ENCODE measurements at places on chromosomes 3 and 15.

DNA sequence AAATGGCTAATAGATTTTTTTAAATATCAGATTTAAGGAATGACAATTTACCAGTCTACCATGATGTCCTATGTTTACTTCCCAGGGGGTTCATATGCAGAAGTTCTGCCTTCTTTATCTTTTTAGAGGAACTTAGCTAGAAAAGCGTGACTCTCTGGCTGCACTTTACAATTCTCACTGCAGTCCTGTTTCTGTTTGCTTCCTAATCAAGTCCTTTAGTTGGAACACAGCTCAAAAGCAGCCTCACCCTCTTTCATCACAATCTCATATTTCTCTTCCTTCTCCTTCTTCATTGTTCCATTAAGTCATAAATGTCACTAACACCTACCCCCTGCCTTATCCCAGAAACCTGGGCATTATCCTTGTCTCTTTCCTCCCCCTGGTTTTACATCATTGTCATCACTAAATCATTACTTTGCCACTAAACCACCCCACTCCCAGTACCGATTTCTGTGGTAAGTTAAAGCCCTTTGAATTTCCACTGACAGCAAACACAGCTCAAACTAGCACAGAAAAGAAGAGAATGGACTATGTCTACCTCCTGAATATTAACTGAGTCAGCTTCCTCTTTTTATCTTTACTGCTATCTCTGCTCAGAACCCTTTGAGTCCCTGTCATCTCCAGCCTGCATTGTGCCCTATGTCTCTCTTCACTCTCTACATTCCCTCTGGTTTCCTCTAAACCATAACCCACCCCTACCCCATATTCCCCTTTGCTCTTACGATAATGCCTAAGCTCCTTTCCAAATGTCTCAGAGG is 13.8 kb upstream of the PPP4R2 start:
- no peak for DNase-seq

DNA sequence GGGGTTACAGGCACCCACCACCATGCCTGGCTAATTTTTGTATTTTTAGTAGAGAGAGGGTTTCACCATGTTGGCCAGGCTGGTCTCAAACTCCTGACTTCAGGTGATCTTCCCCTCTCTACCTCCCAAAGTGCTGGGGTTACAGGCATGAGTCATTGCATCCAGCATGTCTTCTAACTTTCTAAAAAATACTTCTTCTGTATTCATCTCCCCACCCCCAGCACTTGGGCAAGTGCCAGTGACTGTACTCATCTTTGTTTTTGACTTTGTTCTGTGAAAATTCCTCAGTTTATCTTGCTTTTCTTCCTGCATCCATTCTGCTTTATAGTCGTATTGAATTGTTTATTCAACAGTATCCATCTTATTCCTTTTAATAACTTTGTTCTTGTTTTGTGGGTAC is 47.6 kb downstream of the ARIH1 start:
- DNase-seq, result no peak

- DNase-seq, result no peak
Observed at GRCh38 chr15:66931768-66932633, 133.4 kb upstream of the SMAD3 start.

GRCh38 chr3:169659096-169659819 is 4.3 kb downstream of the MECOM start:
- no peak for DNase-seq

GRCh38 chr3:5692446-5692845 is 504.9 kb downstream of the EDEM1 start:
- no peak for DNase-seq

DNA sequence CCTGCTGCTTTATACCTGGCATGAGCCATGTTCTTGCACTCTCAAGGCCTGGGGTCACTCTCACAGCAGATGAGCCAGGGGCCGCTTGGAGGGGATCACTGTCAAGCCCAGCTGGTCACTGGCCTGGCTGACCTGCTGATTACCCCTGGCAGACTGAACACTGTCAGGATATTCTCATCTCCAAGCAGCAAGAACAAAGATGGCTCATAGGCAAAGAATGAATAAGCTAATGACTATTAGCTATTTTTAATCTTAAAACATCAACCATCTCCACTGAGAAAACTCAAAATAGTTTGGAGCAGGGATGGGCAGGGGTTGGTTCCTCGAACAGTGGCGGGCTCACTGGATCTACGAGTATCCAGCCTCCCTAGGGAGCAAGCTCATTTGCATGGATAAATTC is 64.4 kb upstream of the ACAN start:
- no peak for DNase-seq

DNA sequence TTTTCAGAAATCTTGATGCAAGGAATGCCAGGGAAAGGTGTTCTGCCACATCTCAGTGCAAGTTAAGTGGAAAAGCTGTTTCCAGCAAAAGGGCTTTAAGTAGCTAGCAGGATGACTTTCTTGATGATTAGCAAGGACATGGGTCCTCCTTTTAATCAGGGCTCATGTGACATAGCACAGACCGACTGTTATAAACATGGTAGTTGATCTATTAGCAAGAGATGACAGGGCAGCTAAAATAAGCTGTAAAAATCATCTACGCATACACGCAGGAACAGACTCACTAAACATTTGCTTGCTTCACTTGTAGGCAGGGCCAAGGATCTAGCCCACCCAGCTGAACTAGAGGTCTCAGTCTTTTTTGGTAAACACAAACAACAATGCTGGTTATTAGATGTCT is 69.0 kb downstream of the GOLIM4 start:
- DNase-seq, result no peak

GRCh38 chr15:65213241-65213640 is 2.0 kb upstream of the CILP start:
- no peak for DNase-seq

- DNase-seq, result no peak
Observed at GRCh38 chr3:76300746-76301145, 515.4 kb upstream of the ZNF717 start.

DNA sequence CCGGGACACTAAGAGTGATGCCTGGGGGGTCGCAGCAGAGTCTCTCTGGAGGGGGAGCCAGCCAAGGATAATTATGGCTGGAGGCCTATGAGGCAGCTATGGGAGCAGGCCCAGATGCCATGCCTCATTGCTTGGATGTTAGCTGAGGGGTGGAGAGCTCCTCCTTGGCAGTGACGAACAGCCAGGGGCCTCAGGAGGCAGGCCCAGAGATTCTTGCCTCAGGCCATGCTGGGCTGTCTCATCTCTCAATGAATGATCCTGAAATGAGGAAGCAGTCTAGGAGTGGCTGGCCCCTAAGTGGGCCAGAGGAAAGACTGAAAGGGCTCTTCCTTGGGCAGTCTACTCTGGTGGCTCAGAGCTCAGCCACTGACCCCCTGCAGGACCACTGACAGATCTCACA is 21.3 kb downstream of the KIF9 start:
- DNase-seq, result no peak

DNA sequence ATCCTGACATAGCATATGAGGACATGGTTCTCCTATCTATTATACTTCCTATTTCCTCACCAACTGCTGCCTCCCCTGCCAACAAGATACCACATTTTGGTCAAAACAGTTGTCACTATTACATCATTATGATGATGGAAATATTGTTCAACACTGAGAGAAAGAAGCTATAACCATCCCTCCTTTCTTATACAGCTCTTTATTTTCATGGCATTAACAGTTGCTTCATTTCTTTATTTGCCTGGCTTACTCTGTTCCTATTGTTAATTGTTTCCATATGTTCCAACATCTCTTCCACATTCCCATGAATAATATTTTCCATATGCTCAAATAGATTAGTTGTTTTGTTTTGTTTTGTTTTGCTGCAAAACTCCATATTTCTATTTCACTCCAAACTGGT is 40.8 kb upstream of the FILIP1L start:
- DNase-seq, result no peak

DNA sequence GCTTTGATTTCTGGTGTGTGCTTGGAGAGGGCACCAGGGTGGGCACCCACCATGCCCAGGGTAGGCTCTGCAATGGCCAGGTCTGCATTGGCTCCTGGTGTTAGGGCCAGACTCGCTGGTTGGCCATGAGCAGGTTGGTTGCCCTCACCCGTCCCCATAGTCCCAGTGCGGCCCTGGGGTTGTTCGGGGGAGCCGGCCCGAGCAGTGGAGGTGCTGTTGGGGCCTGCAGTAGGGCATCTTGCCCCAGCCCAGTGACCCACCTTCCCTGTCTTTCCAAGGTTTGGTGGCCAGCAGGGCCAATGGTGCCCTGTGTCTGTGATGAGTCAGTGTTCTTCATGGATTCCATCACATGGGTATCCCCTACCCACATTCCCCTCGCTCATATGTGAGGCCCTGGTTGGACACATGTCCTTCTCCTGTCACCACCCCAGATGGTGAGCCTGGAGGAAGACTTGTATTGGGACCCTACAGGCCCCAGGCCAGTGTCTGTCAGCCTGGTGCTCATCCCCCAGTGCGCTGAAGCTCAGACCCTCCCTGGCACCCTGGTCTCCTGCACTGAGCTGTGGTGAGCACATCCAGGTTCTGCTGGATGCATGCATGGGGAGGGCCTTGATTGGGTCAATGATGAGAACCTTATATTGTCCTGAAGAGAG is 190.1 kb downstream of the UBE3A start:
- DNase-seq, result no peak

DNA sequence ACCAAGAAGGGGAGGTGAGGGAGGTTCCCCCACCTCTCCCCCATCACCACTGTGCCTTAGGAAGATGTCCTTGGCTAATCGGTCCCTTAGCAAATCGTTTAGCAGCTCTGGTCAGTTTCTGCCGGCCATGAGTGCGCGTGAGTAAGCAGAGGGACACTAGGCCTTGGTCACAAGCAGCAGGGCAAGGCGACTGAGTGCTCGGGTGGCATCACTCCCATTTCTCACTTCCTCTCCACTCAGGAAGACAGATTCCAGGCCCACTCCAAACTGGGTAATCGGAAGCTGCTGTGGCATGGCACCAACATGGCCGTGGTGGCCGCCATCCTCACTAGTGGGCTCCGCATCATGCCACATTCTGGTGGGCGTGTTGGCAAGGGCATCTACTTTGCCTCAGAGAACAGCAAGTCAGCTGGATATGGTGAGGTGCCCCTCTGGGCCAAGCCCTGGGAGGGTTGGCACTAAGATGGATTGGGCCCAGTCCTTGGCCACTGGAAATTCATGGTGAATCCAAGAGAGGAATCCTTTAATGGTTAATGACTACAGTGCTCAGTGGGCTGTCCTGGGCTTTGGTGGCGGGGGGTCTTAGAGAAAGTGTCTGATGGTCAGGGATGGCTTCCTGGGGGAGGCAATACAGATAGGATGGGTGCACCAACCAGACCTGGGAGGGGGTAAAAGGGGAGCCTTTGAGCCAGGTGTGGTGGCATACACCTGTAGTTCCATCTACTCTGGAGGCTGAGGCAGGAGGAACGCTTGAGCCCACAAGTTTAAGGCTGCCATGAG is 4.0 kb downstream of the PARP3 start:
- no peak for DNase-seq

- DNase-seq, result no peak
Observed at GRCh38 chr3:32048487-32049182, 57.8 kb upstream of the GPD1L start.

DNA sequence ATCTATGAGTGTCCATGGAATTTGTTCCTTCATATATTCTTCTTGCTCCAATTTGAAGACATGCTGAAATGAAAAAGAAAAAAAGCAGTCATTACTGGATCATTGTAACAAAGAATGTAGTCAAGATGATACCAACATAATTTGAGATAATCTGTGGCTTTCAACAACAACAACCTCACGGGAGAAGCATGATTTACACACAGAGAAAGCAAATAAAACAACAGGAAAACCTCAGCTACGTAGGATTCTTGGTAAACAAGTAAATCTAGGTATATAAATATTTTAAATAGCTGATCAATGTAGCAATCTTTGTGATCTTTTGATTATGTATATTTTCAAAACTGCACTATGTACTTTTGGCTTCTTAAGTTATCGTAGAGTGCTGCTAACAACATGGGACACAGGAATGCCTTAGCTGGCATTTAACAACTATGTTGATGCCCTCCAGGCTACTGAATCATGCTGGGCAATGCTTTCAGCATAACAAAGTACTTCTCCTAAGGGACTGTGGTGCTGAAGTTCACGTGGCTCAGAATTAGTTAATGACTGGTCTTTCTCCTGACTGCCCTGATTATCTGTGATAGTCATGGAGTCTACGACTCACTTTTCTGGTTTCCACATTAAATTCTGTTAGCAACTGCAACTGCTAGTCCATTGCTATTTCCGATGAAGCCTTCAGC is 96.5 kb upstream of the MYO5C start:
- DNase-seq, result no peak

GRCh38 chr3:54988302-54988837 is 60.5 kb upstream of the LRTM1 start:
- DNase-seq, result no peak

GRCh38 chr3:12292770-12293169 is 3.9 kb downstream of the PPARG start:
- DNase-seq, result no peak

GRCh38 chr3:11699083-11699427 is 55.3 kb upstream of the VGLL4 start:
- DNase-seq, result no peak

GRCh38 chr15:63628123-63628822 is 31.1 kb downstream of the FBXL22 start:
- DNase-seq, result no peak

- no peak for DNase-seq
Observed at GRCh38 chr3:24135280-24135679, 190.2 kb downstream of the NR1D2 start.

DNA sequence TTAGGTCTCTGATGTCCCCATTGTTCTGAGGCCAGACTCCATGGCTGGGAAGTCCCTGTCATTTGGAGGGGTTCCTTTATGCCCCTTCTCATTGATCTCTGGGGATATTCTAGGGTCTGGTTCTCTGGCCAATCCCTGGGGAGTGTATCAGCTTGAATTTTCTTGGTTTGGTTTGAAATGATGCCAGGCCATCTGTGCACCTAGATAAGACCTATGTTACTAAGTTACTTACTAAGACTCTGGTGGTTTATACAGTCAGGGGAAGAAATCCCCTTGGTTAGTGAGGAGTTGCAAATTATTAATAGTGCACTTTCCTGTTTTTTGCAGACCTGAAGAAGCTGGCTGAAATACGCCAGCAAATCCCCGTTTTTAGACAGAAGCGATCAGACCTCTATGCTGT is 20.3 kb downstream of the NIT2 start:
- no peak for DNase-seq

- no peak for DNase-seq
Observed at GRCh38 chr3:110343945-110344344, 727.7 kb upstream of the NECTIN3 start.

DNA sequence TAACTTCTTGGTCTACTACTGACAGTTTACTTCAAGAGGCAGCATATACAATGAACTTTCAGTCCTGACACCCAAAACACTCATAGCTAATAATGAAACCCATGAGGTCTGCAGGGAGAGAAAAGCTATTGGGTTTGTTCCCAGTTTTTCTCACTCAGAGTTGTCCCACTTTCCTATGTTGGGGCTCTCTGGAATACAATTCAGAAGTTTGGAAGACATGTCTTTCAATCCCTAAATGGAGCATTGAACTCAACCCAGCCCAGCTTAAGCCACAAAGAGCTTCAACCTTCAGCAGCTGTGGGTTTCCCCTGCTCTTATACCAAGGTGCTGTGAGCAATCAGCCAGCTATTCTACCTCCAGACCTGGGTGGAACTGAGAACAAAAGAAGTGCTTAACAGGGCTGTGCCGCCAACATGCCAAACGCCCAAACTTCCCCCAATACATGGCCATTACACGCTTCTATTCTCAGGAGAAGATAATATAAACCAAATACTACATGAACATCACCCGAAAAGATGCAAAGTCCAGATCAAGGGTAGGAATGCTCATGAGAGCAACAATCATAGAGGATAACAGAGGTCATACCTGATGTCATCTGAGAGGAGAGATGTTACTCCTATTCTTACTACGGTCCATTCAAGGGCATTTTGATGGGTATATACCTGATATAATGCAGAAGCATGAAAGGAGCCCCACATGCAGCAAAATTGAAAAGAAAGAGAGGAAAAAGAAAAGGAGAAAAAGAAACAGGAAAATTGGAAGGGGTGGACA is 131.2 kb upstream of the TGFBR2 start:
- peak; percentile 26 for DNase-seq

Data from stimulated activated CD4-positive, alpha-beta T cell treated with anti-CD3 and anti-CD28 coated beads, Interleukin-2, amount 100 ng/mL, for 24 hours (primary cell).